ENCODE measurements at places on chromosomes 7 and 10.

DNA sequence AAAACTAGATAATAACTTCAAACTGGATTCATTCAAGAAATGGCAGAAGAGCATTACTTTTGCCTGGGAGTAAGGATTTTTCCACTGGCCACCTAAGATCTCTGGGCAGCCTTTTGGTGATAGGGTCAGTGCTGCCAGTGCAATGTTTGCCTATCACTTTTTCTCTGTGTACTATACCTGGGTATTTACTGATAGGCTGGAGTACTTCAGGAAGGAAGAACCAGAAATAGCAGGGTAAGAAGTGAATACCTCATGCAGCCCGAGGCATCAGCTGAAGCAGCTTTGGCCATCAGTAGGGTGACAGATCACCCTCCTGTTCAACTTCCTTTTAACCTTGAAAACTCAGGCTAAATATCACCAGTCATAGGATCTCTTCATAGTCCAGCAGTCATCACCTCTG is 5.5 kb upstream of the PAPSS2 start:
- no peak for DNase-seq

GRCh38 chr10:131270461-131271190 is 40.9 kb downstream of the TCERG1L start:
- DNase-seq = no peak

DNA sequence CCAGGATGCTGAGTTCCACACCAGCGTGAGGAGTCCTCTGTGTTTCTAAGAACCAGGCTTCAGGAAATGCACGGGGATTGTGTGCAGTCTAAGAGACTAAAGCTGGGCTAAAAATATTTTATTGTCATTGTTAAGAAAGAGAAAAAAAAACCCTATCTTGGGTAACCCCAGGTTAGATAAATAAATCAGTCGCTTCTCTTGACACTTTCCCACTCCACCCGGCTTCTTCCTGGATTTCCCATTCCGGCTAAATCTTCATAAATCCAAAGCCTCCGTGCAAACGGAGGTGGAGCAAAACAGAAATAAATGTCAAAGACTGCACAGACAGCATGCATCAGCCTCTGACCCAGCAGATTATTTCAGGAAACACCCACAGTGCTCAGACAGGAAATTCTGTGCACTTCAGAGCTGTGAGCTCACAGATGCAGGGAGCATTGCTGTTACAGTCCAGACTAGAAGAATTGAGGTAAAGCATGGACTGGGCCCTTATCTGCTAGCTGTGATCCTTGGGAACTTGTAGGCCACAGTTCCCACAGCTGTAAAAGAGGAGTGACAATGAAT is 44.8 kb upstream of the GRID1 start:
- DNase-seq = no peak

- no peak for DNase-seq
Observed at GRCh38 chr7:35530124-35531109, 164.5 kb downstream of the HERPUD2 start.

GRCh38 chr7:138934861-138935260 is 46.3 kb downstream of the KIAA1549 start:
- no peak for DNase-seq

DNA sequence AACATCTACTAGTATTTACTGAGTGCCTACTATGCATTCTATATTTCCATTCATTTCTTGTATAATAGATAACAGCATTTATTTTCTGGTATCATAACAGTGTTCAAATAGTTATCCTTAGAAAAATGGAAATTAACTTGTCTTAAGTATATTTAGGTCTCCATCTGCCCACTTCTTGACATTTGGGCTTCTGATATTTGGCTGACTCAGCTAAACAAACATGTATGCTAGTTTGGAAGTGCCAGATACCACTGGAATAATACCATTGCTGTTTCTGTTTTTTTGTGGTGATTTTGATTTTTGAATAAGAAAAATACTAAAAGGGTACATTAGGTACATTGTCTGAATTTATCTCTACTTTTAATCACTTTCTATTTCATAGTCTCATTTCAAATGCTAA is 169.2 kb downstream of the ST7 start:
- no peak for DNase-seq

DNA sequence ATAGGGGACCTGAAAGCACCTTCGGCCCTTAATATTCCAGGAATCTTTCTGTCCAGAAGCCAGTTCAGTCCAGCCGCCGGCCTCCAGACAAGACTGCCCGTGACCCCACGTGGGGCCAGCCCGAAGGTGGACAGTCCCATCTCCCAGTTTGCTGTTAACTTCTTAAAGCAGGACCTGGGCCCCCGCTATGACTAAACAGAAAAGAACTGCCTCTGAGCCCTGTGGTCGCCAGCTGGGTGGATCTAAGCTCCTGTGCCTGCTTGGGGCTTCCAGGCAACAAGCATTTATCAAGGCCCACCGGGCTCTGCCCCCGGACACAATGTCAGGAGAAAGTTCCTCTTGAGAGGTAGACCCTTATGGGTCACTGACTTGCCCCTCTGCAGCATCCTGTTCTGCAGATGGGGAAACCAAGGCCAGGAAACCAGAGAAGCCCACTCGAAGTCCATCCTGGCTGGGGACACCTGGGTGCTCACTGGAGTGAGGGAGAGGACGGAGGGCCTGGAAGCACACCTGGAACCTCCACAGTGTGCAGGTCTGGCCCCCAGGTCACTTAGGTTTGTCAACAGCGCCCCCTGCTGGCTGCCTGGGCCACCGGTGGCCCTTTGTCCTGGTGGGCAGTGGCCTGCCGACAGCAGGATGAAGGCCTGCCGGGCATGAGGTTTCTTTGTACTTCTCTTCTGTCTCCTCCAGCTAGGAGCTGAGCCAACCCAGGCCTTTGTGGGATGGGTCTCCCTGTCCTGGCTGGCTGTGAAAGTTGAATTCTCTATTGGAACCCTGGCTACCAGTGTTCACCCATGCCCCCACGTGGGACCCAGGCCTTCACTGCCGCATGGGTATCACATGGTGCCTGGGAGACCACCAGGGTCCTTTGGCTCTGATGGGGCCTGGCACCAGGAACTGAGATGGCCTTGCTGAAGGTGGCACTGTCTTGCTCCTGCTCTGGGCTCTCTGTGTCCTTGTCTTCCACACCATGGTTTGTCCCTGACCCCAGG is 128.0 kb downstream of the ZMIZ1 start:
- DNase-seq = peak; percentile 85

DNA sequence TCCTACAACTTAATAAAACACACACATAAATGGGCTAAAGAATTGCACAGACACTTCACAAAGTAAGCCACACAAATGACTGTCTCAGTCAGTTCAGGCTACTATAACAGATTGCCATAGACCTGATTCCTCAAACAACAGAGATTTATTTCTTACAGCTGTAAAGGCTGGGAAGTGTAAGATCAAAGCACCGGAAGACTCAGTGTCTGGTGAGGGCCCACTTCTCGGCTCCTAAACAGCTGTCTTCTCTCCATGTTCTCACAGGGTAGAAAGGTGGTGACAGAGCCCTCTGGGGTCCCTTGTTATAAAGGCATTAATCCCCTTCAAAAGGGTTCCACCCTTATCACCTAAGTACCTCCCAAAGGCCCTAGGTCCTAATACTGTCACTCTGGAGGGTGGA is 18.3 kb downstream of the STK32C start:
- no peak for DNase-seq

DNA sequence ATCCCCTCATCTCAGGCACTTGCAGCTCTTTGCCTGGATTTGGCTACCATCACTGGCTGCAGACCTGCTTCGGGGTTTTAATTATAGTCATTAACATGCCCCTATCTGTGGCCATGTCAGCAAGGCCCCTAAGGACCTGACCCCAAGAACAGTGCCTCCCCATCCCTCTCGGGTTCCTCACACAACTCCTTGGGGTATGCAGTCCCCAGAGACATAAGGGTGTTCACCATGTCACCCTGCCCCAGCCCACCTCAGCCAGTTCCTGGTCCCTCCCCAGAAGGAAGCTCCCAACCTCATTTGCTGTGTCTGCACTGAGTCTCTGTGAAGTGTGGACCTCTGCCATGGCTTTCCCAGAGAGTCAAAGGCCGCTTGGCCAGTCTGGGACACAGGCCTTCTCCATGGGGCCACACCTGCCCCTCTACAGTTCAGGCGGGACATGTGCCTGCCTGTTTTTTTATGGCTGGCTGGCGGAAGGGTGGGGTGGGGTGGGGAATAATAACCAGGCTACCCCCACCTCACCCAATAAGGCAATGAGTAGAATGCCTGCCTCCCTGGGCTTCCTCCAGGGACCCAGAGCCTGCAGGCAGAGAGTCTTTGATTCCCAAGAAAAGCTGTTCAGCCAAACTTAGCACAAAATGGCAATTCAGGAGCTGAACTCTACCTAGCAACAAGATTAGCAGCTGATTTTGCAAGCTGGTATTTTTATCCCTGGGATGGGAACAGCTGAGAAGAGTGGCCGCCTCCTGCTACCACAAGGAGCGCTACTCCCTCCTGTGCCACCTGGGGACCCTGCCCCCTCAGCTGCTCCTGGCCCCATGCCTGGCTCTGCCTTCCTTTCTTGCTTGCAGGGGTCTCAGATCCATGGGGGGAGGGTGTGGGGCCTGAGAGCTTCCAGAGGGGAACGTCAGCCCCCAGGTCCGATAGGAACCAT is 23.7 kb upstream of the CAMK2B start:
- no peak for DNase-seq

DNA sequence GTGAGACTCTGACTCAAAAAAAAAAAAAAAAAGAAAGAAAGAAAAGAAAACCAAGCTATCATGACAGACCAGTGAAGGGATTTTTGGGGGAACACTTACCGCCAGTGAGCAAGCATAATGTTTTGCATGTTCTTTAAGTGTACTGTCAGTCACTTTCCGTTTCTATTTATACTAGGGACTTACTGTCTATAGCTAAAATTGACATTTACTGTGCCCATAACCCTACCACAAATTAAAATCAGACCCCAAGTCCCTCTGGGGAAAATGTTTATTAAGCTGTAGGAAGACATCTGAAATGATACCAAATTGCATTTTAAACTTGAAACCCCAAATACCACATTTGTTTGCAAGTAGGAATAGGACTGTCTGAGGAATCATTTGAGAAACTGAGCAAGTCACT is 252.8 kb downstream of the TRIL start:
- DNase-seq = no peak

DNA sequence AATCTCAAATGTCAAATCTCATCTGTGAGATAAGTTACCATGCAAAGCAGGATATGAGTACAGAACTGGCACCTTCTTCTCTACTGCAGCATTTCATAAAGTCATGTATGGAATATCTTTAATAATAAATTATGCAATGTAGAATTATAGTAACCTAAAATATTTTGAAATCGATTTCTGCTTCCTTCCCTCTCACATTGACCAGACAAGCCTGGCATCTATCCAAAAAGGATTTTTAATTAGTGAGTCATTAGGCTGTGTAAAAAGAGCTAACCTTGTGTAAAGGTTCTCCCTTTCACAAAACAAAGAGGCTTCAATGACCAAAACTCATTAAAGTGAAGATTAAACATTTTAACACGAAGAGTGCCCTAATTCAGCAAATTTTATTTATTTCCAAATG is 48.8 kb upstream of the EXOC6 start:
- DNase-seq = no peak

DNA sequence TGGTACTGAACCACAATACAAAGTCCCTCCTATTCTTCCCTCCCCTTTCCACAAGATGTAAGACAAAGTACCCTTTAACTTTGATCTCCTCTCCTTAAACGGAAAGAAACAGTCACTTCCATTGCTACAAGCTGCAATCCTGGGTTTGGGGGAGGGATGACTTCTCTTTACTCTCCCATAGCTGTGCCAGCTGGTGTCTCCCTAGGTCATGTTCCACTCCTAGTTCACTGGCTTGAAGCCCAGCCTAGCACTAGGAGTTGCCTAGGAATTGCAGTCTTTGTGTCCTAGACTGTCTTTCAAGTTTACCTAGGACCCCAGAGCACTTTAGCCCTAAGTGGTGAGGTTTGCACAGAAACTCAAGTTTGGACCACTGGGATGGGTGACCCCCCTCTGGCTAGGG is 311.1 kb downstream of the HPSE2 start:
- no peak for DNase-seq

DNA sequence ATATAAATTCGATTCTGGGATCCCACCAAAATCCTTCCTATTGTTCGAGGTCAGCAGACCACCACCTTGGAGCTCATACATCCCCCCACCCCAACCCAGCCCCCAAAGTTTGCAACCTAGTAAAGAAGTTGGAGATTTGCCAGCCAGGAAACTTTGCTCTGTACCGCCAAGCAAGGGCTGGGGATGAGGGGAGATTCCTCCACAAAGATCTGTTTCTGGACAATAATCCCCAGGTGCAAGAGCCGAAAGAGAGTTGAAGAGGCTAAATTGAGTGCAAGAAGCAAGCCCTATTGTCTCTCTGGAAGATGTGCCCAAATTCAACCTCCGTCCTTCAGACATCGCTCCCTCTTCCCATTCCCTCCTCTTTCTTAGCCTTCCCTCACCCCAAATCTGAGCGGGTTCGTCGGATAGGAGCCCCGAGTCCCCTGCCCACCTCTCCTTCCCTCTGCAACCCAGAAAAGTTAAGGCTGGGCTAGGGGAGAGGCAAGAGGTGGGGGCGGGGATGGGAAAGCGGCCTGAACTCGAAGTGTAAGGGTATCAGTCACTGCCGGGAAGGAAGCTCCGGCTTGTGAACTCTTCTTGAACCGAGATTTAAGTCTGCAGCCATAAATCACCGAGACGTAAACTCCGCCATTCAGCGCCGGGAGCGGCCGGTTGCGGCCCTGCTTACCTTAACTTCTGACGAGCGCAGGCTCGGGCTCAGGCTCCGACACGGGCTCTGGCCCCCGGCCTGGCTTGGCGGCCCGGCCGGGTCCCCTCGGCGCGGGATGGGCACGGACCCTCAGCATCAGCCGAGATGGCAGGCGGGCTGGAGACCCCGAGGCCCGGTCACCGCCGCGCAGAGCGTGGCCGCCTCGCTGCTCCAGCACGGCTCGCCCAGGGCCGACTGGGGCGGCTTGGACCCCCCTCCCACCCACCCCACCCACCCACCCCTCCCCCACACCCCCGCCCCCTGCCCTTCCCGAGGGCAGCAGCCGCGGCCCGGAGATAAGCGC is 10.8 kb upstream of the HOXA2 start:
- peak; percentile 68 for DNase-seq

DNA sequence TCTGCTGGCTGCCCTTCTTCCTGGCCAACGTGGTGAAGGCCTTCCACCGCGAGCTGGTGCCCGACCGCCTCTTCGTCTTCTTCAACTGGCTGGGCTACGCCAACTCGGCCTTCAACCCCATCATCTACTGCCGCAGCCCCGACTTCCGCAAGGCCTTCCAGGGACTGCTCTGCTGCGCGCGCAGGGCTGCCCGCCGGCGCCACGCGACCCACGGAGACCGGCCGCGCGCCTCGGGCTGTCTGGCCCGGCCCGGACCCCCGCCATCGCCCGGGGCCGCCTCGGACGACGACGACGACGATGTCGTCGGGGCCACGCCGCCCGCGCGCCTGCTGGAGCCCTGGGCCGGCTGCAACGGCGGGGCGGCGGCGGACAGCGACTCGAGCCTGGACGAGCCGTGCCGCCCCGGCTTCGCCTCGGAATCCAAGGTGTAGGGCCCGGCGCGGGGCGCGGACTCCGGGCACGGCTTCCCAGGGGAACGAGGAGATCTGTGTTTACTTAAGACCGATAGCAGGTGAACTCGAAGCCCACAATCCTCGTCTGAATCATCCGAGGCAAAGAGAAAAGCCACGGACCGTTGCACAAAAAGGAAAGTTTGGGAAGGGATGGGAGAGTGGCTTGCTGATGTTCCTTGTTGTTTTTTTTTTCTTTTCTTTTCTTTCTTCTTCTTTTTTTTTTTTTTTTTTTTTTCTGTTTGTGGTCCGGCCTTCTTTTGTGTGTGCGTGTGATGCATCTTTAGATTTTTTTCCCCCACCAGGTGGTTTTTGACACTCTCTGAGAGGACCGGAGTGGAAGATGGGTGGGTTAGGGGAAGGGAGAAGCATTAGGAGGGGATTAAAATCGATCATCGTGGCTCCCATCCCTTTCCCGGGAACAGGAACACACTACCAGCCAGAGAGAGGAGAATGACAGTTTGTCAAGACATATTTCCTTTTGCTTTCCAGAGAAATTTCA is 1.7 kb downstream of the ADRB1 start:
- DNase-seq = peak; percentile 60

- no peak for DNase-seq
Observed at GRCh38 chr7:5225616-5226290, 35.7 kb downstream of the WIPI2 start.
